ENCODE measurements at places on chromosomes 13 and 19. TPM values are rescaled to one million over a fixed set of nuclear protein-coding genes. Genes with fewer than 3 reads are reported as not detected.

DNA sequence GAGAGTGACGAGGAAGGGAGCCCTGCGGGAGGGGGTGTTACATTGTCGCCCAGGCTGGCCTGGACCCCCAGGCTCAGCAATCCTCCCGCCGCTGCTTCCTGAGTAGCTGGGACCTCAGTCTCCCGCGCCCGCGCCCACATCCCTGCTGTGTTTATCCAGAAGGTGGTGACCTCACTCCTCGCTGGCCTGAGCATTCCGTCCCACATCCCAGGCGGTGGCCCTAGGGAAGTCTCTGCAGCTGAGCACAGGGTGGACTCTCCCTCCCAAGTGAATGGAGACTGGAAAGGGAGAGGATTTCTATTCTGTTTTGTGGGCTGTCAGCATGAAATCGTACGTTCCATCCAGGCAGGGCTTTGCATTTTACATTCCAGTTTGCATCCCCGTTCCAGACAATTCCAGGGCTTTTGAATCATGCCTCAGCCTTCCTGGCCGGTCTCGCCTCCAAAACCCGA is 401 bp upstream of the ZNF765 start:
- DNase-seq, result no peak

PALM3 gene
- polyA plus RNA-seq, result 0.28 TPM

ZNF563 gene
- polyA plus RNA-seq, result 1.8 TPM

GRCh38 chr13:39888865-39889810 is 233.7 kb downstream of the COG6 start:
- no peak for DNase-seq

DNA sequence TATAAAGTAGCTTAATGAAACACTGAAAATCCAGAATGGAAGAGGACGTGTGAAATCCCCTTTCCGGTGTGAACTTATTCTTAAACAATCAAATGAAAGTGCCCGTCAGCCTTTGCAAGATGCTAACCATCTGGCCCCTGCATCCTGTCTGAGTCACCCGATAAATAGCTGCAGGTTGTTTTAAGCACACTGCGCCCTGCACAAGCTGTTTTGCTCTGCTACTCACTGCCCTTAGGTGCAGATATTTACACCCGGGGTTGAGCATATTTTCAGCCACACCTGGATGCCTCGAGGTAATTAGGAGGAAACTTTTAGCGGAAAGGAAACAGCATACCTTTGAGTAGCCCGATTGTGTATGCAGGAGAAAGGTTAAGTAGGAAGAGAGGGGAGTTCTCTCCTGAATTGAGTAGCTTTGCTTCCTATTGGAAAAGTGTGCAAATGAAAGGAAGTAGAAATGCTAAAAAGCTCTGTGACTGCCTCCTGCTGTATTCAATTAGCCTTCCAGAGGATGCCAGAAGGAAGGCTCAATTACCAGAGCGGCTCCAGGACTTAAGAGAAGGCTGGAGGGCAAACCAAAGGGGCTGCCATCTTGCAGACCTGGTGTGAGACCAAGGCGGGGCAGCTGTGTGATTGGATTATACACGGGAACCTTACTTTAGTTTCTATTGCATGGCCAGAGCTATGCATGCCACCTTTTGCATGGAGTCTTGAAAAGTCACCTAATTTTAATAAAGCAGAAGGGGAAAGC is 42.5 kb downstream of the IRS2 start:
- DNase-seq, result no peak

IRGQ gene
- polyA plus RNA-seq, result 12.4 TPM

F10 gene
- 16.9 TPM for polyA plus RNA-seq

GRCh38 chr19:53664760-53665159 is 33.0 kb downstream of the DPRX start:
- DNase-seq, result no peak

GRCh38 chr19:7469669-7470285 is 19.1 kb downstream of the PEX11G start:
- DNase-seq, result no peak

GRCh38 chr13:68627379-68627778 is 1397.2 kb upstream of the PCDH9 start:
- no peak for DNase-seq

DNA sequence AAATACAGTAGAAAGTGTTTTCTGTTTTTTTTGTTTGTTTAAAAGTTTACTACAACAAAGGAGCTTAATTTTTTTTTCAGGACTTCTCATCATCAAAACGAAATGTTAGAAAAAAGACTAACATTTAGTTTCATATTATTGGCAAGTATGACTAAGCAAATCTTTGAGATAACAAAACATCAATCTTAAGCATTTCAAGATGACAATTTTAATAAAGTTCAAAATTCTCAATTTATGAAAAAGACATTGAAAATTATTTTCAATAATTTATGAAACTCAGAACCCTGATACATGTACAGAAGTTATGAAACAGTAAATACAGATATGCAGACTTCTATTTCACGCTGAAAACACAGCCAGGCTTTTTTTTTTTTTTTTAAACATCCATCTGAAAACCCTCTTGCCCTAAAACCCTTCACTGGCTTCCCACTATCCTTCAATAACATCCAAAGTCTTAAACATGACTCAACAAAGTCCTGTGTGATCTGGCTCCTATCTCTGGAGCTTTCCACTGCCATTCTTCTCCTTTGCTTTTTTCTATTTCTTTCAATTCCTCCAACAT is 3.9 kb downstream of the RBM26 start:
- no peak for DNase-seq

ACER1 gene
- 0.13 TPM for polyA plus RNA-seq

- no peak for DNase-seq
Observed at GRCh38 chr13:37868691-37869505, 674 bp downstream of the TRPC4 start.

GRCh38 chr13:43573361-43573740 is 213.4 kb downstream of the ENOX1 start:
- no peak for DNase-seq

- DNase-seq, result no peak
Observed at GRCh38 chr19:28859811-28860210, 353.1 kb downstream of the UQCRFS1 start.

DNA sequence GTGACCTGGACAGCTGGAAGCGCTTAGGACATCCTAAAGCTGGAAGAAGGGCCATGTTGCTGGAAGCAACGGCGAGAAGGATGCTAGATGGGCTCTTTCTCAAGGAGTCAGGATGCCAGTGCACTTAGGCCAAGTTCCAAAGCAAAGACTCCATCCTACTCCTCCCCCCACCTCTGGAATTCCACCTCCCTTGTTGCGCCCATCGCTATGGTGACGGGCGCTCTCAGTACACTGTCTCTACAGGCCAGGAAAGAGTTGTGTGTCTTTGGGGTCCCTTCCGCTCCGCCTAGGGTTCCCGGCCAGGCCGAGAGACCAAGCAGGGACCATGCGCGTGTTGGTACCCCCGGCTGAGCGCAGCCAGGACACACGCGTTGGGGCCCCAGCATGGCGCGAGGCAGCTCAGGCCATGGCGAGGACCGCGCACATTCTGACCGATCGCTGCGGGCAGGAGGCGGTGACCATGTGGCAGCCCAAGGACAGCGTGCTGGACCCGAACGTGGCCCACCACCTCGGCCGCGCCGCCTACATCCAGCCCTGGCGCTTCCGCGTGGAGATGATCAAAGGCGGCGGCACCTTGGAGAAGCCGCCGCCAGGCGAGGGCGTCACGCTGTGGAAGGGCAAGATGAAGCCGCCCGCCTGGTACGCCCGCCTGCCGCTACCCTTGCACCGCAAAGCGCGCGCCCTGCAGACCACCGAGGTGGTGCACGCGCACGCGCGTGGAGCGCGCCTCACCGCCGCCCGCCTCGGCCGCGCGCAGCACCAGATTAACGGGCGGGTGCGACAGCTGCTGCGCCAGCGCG is 31.0 kb upstream of the SLC1A6 start:
- DNase-seq, result no peak

- peak; percentile 55 for DNase-seq
Observed at GRCh38 chr19:58021541-58022282, 12.1 kb upstream of the ZSCAN1 start.

TMEM190 gene
- polyA plus RNA-seq, result not detected

DNA sequence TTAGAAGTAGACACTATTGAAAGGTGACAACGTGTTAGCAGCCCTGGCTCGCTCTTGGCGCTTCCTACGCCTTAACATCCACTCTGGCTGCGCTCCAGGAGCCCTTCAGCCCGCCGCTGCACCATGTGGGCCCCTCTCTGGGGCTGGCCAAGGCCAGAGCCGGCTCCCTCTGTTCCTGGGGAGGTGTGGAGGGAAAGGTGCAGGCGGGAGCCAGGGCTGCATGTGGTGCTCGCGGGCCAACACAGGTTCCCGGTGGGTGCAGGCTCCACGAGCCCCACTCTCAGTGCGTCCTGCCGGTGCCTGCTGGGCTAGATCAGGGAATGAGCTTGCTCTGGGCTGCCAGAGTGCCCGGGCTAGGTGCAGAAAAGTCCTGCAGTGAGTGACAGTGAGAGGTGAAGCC is 1284.3 kb downstream of the OLFM4 start:
- no peak for DNase-seq

DNA sequence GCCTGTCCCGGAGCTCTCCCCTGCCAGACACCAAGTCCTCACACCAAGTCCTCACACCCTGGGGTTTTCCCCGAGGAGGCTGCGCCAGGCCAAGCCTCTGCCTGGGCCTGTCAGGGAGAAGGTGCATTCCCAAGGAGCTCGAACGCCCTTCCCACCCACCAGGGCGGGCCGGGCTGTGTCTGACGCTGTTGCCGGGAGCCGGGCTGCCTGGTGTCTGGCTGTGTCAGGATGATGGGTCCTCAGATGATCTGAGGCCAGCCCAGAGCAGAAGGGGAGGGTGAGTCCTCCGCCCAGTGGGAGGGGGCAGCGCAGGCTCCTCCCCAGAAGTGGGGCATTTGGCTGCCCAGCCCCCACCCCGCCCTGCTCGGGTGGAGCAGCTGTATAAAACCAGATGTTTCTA is 2.3 kb upstream of the HAS1 start:
- no peak for DNase-seq

GRCh38 chr13:99374994-99375737 is 68.0 kb upstream of the GPR183 start:
- no peak for DNase-seq

DNA sequence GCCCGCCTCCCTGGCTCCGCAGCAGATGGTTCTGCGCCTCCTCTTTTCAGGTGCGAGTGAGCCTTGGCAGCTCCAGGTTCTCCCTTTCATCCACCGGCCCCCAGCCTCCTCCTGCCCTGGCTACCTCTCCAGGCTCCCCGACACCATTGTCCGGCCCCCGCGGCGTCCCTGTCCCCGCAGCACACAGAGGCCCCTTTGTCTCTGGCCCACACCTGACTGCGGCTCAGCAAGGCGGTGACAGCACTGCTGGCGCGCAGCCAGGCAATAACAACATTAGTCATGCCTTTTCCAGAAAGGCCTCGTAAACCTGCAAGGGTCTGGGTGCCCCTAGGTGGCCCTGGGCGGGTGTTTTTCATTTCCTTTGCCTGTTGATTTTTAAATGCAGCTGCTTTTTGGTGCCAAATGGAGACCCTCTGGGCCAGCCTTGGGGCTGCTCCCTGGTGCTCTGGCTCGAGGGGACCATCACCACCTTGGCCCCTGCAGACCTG is 73.2 kb upstream of the MEDAG start:
- no peak for DNase-seq

DNA sequence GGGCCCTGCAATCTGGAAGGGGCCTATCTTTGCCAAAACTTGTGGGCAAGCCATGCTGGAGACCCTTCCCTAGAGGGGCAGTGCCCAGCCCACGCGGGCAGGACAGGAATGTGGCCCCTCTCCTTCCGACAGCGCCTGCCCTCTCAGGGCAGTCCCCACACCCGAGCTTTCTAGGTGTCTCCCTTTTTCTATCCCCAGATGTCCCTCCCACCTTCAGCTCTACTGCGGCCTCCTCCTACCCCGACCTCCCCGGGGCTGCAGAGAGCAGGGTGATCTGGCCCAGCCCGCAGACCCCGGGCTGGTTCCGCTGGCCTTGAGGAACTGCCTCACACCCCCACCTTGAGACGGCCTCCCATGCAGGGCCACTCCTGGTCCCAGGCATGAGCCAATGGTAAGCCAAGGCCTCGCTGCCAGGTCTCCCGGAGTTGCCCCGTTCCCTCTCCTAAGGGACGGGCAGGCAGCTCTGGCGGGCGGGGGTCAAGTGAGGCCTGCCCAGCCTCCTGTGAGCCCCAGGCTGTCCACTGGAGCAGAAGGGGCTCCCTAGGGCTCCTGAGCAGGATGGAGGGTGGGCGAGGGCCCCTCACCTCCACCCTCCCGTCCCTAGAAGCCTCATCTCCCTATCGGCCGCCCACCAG is 39.7 kb downstream of the KLF2 start:
- no peak for DNase-seq

DNA sequence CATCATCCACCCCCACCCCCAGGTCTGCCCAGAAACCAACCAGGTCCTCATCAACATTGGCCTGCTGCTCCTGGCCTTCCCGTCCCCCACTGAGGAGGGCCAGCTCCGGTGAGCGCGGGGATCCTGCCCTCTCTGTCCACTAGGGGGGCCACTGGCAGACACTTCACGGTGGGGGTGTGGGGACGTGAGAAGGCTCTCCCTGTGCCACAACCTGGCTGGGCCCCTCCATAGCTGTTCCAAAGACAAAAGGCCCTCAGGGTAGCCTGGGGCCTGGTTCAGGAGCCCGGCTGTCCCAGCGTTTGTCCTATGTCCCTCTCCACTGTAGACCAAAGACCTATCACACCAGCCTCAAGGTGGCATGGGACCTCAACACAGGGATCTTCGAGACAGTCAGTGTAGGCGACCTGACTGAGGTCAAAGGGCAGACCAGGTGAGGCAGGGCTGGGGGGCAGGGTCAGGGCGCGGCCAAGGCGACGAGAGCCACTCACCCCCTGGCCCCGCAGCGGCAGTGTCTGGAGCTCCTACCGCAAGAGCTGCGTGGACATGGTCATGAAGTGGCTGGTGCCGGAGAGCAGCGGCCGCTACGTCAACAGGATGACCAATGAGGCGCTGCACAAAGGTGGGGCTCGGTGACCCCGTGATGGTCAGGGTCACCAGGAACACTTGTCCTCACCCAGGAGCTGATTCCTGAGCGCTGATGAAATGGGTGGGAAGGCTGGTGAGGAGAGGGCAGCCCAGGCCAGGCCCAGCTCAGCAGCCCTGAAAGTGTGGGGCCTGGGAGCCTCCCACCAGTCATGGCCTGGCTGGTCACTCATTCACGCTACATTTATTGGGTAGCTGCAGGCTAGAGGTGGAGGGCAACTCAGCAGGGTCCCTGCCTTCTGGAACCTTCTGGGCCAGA is 7.9 kb downstream of the DCAF15 start:
- DNase-seq, result no peak

DNA sequence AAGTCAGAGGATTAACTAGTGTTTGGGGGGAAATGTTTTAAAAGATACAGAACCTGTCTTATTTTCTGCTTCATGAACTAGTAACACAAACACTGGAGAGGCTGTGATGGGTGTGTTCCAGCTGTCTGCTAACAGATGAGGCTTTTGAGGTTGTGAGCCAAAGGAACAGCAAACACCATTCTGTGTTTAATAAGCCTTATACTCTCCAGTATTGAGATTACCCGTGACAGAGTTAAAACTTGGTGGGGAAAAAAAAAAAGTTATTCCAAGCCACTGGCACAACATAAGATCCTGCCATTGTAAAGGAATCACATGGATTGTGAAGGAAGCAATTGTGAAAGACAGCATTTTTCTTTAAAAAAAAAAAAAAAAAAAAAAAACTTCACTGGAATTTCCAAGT is 48.4 kb downstream of the KCTD12 start:
- DNase-seq, result no peak

GRCh38 chr19:28359431-28360414 is 853.2 kb downstream of the UQCRFS1 start:
- DNase-seq, result no peak

All from forelimb muscle (tissue), 1 donor.